ENCODE measurements at places on chromosomes 1 and 21.
A peak's percentile ranks its signal among the peaks of the same experiment; 100 is the strongest.

DNA sequence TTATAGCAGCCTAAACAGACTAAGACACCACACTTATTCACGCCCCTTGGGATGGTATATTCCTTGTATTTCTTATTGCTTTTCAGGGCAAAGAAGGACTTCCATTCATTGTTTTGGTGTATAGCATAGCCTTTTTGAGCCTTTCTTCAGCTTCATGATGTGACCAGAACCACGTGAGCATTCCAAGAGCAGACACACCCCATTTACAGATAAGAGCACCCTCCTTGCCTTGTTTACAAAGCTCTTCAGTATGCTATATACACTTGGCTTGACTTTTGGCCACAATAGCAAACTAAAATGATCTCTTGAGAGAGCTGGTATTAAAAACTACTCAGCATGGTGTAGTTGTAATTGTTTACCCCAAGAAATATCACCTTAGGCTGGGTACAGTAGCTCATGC lies 78.7 kb downstream of the PIK3R3 start:
- no peak for DNase-seq

DNA sequence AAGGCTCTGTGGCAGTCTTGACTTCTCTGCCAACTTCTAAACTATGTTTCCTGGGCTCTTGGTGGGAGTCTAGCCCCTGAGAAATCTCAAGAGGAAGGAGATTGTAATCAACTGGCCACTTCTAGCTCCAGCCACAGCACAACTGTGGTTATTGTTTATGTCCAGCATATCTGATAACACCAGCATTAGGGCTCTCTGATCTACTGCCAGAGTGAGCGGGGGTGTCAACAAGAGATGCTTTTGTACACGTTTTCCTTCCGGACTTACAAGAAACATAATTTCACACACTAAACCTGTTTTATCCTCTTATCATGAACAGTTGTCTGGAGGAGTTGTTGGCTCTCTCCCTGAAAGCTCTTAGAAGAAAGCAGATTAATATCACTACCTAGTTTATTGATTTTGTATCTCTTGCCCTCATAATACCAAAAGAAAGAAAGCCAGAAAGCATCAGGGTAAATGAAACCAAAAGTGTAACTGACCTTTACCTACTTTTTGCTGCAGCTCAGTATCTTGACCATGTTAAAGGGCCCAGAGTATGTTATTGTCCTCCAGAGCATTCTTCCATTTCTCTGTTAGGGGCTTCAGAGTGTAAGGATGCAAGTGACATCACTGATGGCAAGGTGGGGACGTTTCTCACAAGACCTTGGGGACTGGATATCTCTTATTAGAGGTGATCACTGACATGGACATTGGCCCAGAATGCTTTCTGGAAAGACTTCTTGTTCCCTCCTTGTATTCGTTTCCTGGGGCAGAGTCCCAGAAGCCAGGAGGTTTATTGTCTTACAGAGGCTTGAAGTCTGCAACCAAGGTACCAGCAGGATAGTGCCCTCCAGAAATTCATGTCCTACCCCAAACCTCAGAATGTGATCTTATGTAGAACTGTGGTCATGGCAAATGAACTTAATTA lies 9.6 kb upstream of the SH2D1B start:
- no peak for DNase-seq

DNA sequence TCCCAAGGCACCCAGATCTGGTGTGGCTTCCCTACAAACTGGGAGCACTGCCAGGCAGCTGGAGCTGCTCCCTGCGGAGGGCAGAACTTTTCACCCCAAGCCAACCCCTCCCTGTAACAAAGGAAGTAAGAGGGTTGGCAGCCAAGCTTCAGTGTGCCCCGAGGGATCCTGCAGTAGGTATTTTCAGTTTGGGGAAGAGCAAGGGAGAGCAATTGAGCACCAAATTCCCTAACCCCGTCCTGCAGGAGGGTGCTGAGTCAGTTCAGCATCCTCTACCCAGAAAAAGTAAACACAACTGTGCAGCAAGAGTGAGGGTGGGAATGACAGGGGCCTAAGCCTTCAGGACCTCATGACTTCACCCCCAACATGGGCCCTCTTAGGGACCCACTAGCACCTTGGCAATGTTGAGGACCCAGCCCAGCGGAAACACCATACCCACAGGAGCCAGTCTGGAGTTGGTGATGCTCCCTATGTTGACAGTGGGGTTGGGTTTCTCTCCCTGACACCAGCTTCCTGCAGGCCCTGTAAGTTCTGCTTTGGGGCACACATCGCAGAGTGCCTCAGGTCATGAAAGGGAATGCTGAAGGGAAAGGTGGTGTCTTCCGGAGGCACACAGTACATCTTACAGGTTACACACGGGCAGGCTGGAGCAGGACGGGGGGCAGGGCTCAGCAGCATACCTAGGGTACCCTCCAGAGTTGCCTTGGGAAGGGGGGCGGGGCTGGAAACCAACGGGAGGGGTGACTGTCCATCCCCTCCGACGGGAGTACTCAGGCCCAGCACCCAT lies 14.8 kb downstream of the SH3BP5L start:
- DNase-seq: no peak

GRCh38 chr1:6979003-6979613 lies 193.9 kb downstream of the CAMTA1 start:
- no peak for DNase-seq

GRCh38 chr1:32680642-32681041 lies 21.9 kb downstream of the SYNC start:
- no peak for DNase-seq

DNA sequence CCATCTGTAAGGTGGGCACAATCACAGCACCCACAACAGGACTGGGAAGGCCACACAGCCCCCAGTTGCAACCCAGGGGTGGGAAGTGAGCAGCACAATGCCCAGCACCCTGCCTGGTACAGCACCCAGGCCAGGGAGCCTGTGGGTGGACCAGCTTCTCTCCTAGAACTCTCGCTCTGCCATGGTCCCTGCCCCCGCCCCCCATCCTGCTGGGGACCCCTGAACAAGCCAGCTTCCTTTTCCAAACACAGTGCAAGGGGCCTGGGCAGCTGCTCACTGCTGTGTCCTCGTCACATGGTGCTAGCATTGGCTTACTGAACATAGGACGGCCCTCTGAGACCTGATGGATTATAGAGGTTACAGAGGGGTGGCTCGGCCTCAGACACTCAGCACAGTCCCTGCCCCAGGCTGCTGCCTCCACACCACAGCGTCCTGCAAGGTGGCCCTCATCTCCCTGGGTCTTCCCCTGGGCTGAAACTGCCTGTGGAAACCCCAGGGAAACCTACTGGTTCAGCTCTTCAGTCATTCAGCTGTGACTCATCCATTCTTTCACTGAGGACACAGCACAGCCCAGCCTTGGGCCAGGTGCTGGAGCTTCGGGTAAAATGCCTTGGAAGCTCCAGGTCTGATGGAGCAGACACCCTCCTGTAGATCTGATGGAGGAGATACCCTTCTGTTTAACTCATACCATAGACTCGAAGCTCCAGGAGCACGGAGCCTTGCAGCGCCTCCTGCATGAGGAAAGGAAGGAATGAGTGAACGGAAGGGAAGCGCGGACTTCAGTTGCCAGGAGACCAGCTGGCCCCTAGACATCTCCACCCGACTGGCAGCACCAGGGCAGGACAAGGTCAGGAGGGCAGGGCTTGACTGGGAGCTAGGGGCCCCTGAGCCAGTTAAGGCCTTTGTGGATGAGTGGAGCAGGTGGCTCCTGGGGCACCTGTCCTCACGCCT lies 8.1 kb upstream of the PRDM16 start:
- DNase-seq: no peak

- DNase-seq: no peak
These were observed 12.3 kb downstream of the ADGRB2 start for GRCh38 chr1:31751822-31752241.

DNA sequence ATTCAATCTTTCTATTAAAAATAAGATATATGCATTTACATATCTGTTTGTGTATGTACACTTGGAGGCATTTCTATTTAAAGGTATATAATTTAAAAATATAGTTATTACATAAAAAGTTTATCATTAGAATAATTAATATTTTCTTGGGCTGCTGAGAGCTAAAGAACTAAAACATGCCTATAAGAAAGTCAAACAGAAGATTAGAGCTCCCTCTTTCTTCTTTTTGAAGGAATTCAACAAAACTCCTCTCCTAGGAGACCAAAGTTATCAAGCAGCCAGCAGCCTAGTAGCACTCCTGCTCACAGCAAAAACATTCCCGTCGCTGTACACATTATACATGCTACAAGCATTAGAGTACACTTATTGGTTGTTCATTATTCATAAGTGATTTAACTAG lies 216.4 kb downstream of the VAV3 start:
- DNase-seq: no peak

GRCh38 chr1:110524311-110525248 lies 5.6 kb upstream of the KCNA10 start:
- peak; percentile 7 for DNase-seq

DNA sequence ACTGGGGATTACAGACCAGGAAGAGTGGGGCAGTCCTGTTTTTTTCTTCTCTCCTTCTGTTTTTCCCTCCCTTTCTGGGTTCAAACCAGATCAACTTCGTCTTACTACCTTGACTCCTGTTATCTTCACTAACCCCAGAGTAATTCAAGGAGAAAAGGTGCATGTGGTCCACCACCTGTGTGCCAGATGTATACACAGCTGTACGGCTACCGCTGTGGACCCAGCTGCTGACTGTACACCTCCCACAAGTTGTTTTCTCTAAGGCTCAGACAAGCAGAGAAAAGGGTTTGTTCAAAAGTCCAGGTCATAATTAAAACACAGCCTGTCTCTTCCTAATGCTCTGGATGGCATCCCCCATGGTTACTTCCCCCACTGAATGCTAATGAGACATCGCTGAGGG lies 102.1 kb downstream of the LMX1A start:
- DNase-seq: no peak

DNA sequence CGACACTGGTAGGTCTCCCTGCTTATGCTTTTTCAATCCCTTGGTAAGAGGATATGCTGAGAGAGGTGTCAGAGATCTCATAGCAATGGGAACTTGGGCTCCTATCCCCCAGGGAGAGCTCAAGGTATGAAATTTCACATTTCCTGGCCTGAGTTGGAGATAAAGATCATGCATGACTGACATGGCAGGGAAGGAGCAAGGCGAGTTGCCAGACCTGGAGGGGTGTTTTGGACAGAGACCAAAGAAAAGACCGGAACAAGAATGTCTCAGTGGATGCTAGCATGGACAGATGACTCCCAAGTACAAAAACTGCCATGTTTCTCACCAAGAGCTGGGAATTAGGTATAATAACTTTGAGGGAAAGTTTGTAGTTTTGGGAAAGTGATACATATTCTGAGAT lies 334.1 kb upstream of the B3GALT2 start:
- DNase-seq: no peak

- DNase-seq: no peak
These were observed 61.5 kb upstream of the PTBP2 start for GRCh38 chr1:96660051-96660450.

- no peak for DNase-seq
These were observed 31.2 kb downstream of the SLAMF1 start for GRCh38 chr1:160615660-160616059.

DNA sequence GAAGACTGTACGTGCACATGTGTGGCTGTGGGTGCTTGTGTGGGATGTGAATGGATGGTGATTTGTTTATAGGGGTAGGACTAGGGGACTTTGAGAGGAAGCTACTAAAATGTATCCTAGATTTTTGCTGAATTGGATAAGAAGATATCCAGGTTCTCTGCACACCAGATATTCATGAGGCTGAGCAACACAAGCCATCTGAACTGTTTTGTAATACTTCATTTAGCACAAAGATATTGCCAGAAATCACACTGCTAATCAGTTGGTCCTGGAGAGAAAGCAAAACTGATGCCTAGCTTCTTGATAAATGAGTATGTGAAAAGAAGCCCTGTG lies 135.3 kb downstream of the NOS1AP start:
- DNase-seq: no peak

DNA sequence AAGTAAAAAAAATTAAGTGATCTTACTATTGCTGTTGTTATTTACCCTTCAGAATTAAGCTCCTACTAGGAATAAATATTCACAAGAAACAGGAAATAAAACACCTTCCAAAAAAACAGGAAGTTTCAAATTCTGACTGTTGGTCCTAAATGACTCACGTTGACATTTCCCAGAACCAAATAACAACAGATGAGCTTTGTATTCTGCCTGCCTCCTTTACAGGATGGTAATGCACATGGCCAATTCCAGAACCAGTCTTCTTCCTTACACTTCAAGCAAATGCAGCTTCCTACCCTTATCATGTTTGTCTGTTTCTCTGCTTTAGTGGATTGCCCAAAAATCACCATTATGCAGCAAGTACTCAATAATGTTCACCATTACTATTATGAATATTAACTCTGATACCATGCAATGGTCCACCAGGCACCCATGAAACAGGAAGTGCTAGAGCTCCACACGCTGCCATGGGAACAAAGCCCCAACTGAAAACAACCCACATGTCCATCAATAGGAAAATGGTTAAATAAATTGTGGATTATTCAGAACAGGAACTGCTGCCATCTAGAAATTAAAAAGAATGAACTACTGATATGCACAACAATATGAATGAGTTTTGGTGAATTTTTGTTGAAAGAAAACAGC lies 8.9 kb downstream of the CASP9 start:
- no peak for DNase-seq

- DNase-seq: no peak
These were observed 94.9 kb upstream of the IGSF21 start for GRCh38 chr1:18012686-18013085.

- DNase-seq: no peak
These were observed 286.8 kb upstream of the PBX1 start for GRCh38 chr1:164272156-164272555.

GRCh38 chr1:94481473-94481933 lies 60.1 kb downstream of the F3 start:
- DNase-seq: no peak

DNA sequence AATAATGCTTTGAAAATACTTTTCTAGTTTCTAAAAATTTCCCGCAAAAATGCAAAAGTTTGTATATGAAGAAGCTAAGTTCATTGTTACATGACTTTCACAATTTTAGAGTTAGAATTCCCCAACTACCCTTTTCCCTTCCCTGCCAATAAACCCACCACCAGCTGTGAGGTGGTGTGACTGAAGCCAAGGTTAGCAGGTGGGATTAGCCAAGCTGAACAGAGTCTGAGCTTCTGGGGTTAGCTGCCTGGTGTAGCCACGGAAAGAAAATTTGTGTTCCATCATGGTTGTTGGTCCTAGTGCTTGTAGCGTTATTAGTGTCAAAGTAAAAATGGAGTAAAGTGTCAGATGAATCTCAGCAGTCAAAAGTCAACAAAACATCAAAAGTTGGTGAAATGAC lies 110.9 kb downstream of the ASTN1 start:
- DNase-seq: no peak

DNA sequence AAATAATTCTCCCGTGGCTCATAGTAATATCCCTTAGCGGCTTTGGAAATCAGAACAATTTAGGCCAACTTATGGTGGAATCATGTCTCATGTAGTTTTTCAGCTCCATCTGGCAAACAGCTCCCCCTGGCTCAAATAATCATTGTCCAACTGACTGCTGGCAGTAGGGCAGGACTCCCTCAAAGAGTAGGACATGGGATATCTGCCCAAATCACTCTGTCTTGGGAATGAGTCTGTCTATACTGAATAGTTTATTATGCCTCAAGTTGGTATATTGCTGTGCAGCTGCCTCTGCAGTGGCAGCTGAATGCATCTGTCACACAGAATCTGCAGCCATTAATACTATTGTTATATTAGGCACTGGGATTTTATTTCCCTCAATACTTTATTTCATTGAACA lies 255.7 kb downstream of the COL11A1 start:
- no peak for DNase-seq

Data from NCI-H2081 treated with DMSO at 0.1 percent for 48 hours (cell line).